ENCODE measurements at places on chromosomes 1 and 21.

GRCh38 chr1:33161061-33161681 is 20.7 kb downstream of the TRIM62 start:
- DNase-seq = no peak

GRCh38 chr1:155078469-155079209 is at the start of gene EFNA3:
TSS of gene EFNA3 (plus strand) at chr1:155078837. CDS start at chr1:155078942, 105 bp downstream.
- DNase-seq = no peak

DNA sequence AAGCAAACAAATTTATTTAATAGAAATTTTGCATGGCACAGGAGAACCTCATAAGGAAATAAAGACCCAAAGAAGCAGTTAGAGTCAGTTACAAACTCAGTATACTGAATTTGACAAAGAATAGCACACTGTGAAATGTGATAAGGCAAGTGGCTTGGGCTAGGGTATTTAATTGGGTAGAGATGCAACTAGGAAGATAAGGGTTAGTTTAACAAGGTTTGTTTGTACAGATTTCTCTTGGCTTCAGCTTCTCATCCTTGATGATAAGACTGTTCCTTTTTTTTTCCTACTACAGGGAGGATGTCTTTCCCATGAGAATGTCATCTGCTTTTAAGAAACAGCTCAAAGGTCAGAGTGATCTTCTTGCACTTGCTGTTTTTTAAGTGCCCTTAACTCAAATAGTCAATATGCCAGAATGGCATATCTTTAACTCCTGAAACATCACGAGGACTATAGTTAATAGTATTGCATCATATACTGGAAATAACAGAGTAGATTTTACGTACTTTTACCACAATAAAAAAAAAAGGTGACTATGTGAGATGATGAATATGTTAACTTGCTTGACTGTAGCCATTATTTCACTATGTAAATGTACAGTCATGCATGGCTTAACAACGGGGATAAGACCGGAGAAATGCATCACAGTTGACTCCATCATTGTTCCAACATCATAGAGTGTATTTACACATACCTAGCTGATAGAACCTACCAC is 9.2 kb upstream of the TRAF3IP3 start:
- DNase-seq = no peak

- no peak for DNase-seq
These were observed 38.2 kb downstream of the CRYAA start for GRCh38 chr21:43207043-43207315.

GRCh38 chr1:76763738-76764137 is 103.5 kb upstream of the ST6GALNAC5 start:
- DNase-seq = no peak

DNA sequence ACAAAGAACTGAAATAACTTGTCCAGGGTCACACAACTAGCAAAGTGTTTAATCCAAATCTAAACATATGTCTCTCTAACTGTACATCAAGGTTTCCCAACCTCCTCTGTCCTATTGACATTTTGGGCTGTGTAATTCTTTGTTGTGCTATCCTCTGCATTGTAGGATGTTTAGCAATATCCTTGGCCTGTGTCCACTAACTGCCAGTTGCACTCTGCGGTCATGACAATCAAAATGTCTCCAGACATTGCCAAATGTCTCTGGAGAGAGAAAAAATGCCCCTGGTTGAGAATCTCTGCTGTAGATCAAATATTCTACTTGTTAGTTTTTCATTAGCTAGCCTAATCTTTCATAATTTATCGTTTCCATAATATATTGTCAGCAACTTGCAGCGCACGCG is 353.4 kb upstream of the NEGR1 start:
- DNase-seq = no peak

GRCh38 chr1:237664348-237664747 is 226.4 kb downstream of the ZP4 start:
- DNase-seq = no peak

GRCh38 chr1:95850165-95850649 is 616.2 kb downstream of the RWDD3 start:
- no peak for DNase-seq

All from activated T-helper 1 cell treated with anti-CD3 and anti-CD28 coated beads, Interleukin-2, amount 50 U/mL, for 16 hours (primary cell).